Sigmoid colon (tissue), 7 donors: ENCODE measurements at places on chromosomes 12 and 14. TPM values are rescaled to one million over a fixed set of nuclear protein-coding genes. Genes with fewer than 3 reads are reported as not detected.
A peak's percentile ranks its signal among the peaks of the same experiment; 100 is the strongest.

DNA sequence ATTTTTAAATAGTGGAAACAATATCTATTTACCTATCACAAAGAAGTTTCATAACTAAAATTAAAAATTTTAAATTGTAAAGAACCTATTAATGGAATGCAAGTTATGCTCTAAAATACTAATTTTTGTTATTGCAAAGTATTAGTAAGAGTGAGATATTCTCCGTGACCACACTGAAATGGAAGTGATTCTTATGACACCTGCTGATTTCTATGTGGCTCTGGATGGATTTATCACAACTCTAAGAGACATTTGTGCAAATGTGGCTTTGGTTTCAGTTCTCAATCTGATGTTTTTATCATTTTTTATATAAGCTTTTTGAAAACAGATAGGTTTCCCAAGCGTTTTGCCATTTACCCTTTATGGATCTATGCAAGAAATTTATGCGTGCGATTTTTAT is 497.8 kb downstream of the NAV3 start:
- DNase-seq = no peak

The OTUB2 gene
- total RNA-seq = 0.71 TPM

GRCh38 chr14:100893228-100893601 is 10.3 kb downstream of the RTL1 start:
- no peak for DNase-seq

The B4GALNT1 gene
- 3.4 TPM for total RNA-seq

GRCh38 chr14:95195031-95195430 is 37.7 kb upstream of the DICER1 start:
- DNase-seq = no peak

- no peak for DNase-seq
Observed at GRCh38 chr12:92331383-92331782, 185.7 kb upstream of the BTG1 start.

GRCh38 chr14:85247071-85247470 is 282.9 kb upstream of the FLRT2 start:
- DNase-seq = no peak

The UBE3B gene
- total RNA-seq = 62.0 TPM

- DNase-seq = no peak
Observed at GRCh38 chr12:122020795-122021192, 890 bp upstream of the BCL7A start.

- DNase-seq = no peak
Observed at GRCh38 chr12:11797317-11797913, 147.9 kb downstream of the ETV6 start.

DNA sequence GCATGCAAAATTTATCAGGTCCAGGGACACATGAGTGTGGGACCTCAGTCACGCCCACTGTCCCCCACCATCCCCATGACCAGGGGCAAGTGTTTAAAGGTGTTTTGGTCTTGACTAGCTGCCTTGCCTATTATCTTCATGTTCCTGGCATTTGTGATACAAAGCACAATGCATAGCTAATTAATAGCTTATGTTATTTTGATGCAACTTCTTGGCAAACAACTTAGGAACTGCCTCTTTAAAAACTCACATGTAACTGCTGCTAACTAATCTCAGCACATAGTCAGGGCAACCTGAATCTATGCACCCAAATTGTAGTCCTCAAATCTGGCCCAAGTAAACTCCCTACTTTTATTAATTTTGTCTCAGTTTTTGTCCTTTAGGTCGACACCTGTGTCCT is 7.4 kb upstream of the OR6J1 start:
- no peak for DNase-seq

DNA sequence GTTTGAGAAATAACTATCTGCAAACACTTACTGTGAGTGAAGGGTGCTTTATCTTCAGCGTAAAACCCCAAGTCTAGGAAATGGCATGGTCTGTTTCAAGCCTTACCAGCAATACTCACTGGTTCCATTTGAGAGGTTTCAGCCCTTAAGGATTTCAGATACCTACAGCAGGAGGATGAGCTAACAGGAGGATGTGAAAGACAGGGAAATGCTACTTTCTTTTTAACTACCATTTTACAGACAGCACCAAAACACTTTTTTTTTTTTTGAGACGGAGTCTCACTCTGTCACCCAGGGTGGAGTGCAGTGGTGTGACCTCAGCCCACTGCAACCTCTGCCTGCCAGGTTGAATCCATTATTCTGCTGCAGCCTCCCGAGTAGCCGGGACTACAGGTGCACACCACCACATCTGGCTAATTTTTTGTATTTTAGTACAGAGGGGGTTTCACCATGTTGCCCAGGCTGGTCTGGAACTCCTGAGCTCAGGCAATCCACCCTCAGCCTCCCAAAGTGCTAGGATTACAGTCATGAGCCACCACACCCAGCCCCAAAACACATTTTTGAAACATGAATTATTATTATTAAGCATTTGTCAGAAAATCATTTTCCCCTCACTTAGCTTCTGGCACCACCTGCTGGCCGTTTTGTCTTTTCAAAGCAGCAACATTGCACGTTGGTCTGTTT is 4.6 kb downstream of the MTRFR start:
- peak; percentile 80 for DNase-seq

The PRIMA1 gene
- total RNA-seq = 13.2 TPM

DNA sequence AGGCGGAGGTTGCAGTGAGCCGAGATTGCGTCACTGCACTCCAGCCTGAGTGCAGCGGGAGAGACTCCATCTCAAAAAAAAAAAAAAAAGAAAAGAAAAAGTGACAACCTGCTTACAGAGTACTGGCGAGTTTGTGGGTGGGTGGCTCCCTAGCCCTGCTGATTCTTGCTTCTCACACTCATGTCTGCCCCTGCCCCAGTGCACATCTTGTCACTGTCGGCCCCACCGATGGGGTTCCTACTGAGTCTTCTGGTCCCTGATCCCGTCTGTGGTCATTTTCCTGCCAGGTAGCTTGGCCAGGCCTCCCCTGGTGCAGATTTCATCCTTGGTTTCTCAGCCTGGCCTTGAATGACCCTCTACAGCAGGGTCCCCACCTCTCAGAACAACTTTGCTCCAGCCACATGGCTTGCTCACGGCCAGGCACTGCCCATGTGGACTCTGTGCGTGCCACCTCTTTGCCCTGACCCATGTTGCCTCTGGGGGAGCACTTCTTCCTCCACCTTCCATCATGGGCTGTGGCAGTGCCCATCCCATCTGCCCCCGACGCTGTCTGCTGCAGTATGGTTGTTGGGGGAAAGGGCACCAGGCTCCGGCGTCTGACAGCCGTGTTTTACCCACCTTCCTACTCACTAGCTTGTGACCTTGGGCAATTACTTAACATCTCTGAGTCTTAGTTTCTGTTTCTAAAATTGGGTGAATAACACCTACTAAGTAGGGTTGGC is 2.1 kb upstream of the PTPN6 start:
- no peak for DNase-seq

GRCh38 chr14:101435546-101435945 is 125.7 kb upstream of the DIO3 start:
- no peak for DNase-seq

The TDRD9 gene
- total RNA-seq = 3.2 TPM

DNA sequence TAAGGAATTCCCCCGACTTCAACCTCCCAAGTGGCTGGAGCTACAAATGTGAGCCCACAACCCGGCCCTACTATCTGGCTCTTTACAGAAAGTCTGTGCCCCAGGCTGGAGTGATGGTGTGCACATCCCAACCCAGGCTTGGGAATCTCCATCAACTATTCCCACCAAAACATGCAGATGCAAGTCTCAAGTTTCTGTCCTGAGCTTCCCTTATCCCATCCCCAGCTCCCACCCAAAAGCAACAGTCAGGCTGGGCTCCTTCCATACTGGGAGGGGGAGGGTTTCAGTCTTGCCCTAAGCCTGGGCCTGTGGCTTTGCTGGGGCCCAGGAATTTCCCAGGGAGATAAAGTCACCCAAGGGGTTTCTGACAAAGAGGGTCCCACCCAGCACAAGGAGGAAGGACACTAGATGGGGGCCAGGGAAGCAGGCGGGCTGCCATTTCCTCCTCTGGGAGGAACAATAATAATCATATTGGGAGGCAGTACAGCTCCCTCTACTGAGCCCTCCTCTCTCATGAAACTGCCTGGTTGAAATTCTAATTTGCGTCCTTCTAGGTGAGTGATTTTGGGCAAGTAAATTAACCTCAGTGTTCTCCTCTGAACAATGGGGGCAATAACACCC is 8.0 kb downstream of the SLC8B1 start:
- no peak for DNase-seq

The SCNN1A gene
- total RNA-seq = 1.1 TPM

DNA sequence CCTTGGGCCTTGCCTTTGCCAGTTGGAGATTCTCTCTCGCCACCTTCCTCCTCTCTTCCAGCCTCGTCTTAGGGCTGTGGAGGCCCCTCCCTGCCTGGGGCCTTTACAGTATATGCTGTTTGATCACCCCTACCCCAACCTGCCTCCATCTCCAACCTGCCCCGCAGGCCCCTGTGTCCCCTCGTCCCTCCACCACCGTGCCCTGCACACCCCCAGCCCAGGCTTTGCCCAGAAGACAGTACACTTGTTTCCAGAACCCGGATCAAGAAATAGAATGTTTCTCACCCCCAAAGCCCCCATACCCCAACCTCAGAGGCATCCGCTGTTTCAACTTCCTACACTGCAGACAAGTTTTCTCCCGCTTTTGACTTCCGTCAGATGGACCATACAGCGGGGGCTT is 202.3 kb upstream of the C14orf180 start:
- DNase-seq = no peak

GRCh38 chr14:83007641-83008225 is 1474.1 kb upstream of the SEL1L start:
- DNase-seq = no peak

- DNase-seq = no peak
Observed at GRCh38 chr14:95296966-95297365, 22.7 kb downstream of the CLMN start.

The TAS2R42 gene
- not detected for total RNA-seq

DNA sequence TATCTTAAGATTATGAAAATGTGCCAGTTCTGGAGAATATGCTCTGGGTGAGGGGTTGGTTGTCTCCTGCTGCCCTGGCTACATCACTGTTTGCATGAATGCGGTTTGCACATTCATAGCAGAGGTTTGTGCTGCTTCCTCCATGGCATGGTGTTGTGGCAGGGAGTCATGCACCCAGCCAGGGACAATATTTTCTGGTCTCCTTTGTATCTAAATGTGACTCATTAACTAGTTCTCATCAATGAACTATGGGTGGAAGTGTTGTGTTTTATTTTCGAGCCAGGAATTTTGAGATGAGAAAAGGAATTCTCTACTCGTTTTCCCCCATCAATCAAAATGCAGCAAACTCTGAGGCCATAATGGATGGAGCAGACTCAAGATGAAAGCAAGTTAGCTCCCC is 527.3 kb downstream of the SNAPC1 start:
- DNase-seq = no peak

The TPH2 gene
- 0.14 TPM for total RNA-seq

The PELI2 gene
- 27.8 TPM for total RNA-seq

The KRT77 gene
- not detected for total RNA-seq

GRCh38 chr14:40053416-40053815 is 621.2 kb upstream of the FBXO33 start:
- DNase-seq = no peak

- no peak for DNase-seq
Observed at GRCh38 chr12:60059180-60059579, 463.4 kb downstream of the SLC16A7 start.

DNA sequence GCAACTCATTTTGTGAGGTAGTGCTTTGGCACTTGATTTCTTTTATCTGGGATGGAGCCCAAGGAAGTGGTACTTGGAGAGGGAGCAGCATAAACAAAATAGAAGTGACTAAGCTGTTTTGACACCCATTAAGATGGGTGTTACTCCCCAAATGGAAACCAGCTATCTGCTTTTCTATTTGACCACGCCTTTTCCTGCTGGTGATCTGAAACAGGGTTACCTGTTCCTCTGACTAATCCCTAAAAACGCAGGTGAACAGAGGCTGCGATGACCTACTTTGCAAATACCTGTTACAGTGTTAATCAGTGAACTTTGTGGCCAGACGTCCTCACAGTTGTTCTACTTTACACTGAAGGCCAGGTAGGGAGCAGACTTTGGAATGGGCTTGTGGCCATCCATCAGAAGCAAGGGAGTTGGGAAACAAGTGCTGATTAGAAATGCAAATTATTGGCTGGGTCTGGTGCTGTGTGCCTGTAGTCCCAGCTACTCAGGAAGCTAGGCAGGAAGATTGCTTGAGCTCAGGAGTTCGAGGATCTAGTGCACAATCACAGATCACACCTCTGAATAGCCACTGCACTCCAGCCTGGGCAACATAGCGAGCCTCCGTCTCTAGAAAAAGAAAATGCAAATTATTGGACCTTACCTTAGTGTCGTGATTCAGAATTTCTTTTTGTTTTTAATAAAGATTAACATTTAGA is 58.3 kb upstream of the HECTD1 start:
- DNase-seq = no peak

DNA sequence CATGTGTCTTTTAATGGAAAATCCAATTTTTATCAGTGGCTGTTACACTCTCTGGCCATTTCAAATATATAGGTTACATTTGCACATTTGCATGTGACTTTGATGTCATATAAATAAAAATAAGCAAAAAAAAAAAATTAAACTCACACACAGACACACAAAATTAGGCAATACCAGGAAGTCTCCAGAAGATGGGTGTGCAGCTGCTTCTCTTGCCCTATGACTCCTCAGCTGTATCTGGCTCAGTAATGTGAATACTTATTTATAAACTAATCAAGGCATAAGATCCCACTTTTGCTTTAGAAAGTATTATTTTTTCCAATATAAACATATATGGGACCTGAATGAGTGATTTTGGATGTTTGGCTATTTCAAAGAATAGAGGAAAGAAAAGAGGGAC is 461.1 kb downstream of the LRIG3 start:
- no peak for DNase-seq

- no peak for DNase-seq
Observed at GRCh38 chr12:70400124-70400523, 34.0 kb downstream of the KCNMB4 start.

DNA sequence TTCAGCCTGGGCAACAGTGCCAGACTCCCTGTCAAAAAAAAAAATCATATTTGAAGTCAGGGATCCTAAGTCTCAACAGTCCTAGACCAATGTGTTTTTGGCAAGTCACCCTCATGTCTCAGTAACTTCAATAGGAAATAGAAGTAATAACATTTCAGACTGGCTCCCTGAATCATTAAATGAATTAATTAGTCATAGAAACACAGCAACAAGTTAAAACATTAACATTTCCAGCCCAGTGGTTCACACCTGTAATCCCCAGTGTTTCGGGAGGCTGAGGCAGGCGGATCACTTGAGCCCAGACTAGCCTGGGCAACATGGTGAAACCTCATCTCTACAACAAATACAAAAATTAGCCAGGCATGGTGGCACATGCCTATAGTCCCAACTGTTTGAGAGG is 125.2 kb downstream of the GTF2A1 start:
- no peak for DNase-seq
